NCI-H345 (cell line): ENCODE measurements at places on chromosomes 3 and 15.

DNA sequence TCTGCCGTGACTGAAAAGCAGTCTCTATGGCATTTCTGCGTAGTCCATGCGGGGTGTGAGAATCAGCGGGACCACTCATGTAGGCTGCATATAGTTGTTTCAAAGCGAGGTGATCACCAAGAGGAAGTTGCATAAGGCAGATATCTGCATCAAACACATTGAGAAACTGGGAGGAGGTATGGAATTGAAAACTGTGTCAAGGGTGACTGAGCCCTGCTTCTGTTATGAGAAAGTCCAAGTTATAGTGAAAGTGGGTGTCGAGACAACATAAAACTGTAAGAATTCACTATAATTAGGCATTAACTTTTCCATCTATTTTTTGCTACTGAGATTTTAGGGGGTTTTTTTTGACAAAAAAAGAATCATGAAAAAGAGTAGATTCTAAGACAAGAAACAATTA is 109.3 kb downstream of the ZIC1 start:
- DNase-seq: no peak

GRCh38 chr15:83659417-83659812 is 5.5 kb downstream of the ADAMTSL3 start:
- no peak for DNase-seq

DNA sequence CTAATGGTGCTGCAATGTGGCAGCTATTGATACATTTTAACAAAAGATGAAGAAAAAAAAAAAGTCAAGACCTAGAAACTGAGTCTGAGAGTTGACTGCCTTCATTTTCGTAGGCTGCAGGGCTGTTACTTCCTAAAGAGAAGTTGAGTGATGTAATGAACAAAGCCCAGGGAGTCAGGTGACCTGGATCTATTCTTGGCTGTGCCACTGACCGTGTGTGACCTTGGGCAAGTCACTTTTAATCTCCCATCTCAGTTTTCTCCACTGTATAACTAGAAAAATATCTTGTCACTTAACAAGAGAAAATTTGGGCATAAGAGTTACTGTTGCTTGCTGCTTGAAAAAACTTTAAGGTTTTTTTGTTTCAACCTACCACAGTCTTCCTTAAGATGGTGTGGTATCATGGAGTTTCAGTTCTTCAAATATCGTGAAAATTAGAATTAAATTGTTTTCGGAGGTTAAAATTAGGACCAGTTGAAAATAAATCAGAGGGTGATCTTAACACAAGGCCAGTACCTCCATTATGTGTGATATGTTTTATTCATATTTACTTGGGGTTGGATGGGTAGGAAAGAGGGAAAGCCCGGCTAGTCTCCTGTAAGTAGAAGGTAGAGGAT is 5.8 kb downstream of the FMN1 start:
- DNase-seq: no peak

- no peak for DNase-seq
These were observed 284.2 kb downstream of the ROBO2 start for GRCh38 chr3:77324105-77324504.

DNA sequence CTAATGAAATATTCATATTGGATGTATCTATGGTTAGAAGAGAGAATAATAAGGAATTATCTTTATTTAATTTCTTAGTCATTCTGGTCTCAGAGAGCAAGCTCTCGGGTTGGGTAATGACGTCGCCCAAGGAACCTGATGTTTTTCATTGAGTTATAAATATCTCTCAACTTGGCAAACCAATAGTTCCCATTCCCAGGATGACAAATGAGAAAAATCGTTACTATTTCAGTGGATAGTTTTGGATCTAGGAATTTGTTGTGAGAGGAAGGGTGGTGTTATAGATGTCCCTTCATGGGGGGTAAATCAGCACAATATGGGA is 162.9 kb upstream of the NR2E3 start:
- no peak for DNase-seq

GRCh38 chr3:120850381-120851295 is 57.4 kb upstream of the STXBP5L start:
- no peak for DNase-seq

- DNase-seq: no peak
These were observed 160.7 kb downstream of the OR4M2 start for GRCh38 chr15:22240986-22241385.

- DNase-seq: no peak
These were observed 432.1 kb upstream of the CFAP20DC start for GRCh38 chr3:59481776-59482400.

- DNase-seq: no peak
These were observed 885.3 kb downstream of the SI start for GRCh38 chr3:164192974-164193373.

DNA sequence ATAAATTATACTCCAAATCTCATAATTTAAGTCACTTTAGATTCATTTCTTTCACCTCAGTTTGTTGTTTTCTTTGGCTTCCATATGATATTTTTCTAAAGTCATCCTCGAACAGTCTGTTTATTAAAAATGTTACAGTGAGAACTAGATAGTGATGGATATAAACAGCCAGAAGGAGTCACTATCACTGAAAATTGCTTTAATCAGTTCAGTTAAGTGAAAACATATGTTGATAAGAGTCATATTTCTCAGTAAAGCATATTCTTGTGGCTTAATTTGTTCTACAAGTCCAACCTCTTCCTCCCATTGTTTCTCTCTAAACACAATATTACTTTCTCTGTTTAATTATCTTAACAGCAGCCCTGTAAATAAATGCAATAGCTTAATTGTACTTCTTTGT is 427.5 kb upstream of the ALCAM start:
- no peak for DNase-seq

DNA sequence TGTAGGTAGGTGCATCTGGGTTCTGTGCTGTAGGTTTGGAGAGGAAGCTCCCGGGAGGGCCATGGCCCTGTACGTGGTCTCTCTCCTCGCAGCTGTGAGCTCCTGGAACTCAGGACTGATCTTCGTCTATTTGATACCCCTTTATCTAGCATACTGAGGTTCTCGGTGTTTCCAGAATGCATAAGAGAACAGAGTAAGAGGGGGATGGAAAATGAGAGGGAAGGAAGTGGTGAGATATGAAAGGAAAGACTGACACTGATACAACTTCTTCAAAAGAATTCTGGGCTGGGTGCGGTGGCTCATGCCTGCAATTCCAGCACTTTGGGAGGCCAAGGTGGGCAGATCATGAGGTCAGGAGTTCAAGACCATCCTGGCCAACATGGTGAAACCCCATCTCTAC is 90.7 kb downstream of the CHRD start:
- no peak for DNase-seq

GRCh38 chr3:41138146-41138545 is 61.2 kb upstream of the CTNNB1 start:
- DNase-seq: no peak

- DNase-seq: no peak
These were observed 35.9 kb upstream of the SPRED1 start for GRCh38 chr15:38216763-38217162.

- no peak for DNase-seq
These were observed 143.0 kb downstream of the LPP start for GRCh38 chr3:188296761-188297612.

- no peak for DNase-seq
These were observed 216.1 kb downstream of the WNT5A start for GRCh38 chr3:55270976-55271375.

GRCh38 chr3:190301591-190301990 is 20.7 kb downstream of the CLDN1 start:
- DNase-seq: no peak

- no peak for DNase-seq
These were observed 12.8 kb downstream of the HEMK1 start for GRCh38 chr3:50582083-50582482.

- peak; percentile 64 for DNase-seq
These were observed 21.1 kb upstream of the PLXND1 start for GRCh38 chr3:129627350-129628168.
